ENCODE measurements at places on chromosomes 3 and 15.

- no peak for DNase-seq
- peaks cover 52% of the 10 kb centered on the region for H3K4me1 ChIP-seq
- no peak overlapping the region for H3K27ac ChIP-seq
- peaks cover 3% of the 10 kb centered on the region for H3K27me3 ChIP-seq
- H3K4me3 ChIP-seq = no peak overlapping the region
Observed at GRCh38 chr15:65249641-65250040, 37.0 kb downstream of the PARP16 start.

DNA sequence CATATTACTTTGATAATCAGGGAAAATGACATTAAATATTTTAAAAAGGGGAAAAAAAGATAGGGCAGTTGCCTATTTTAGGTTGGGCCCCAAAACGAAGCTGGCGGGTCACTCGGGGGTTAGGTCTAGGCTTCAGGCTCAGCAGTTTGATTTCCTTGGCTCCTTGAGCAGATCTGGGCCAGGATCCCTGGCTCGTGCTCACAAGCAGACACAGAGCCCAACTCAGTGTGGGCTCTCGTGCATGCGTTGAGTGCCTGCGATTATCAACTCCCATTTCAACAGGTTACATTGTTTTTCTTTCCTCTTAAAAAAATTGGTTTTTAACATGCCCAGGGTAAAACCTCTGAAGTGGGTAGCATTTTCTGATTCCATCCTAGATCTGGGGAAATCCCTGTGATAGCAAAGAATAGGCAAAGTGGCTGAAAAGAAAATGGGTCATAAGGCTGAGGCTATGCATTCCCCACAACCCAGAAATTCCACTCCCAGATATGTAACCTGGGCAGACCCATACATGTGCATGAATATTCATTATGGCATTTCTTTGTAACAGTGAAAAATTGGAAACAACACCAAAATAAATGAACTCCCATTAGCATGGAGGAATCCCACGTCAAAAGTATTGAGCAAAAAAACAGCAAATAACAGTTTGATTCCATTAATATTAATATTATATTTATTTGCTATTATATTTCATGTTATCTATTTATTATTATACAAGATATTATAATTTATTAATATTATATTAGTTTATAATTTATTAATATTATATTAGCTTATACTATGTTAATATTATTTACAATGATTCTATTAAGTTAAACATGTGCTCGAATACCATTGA, 27.8 kb downstream of the FAM43A start:
- peaks cover 7% of the 10 kb centered on the region for H3K27me3 ChIP-seq
- H3K36me3 ChIP-seq = no peaks in the 10 kb centered on the region
- no peak overlapping the region for H3K4me3 ChIP-seq
- H3K27ac ChIP-seq = no peak overlapping the region

GRCh38 chr3:146464783-146465182, 4.6 kb downstream of the PLSCR2 start:
- no peaks in the 10 kb centered on the region for H3K27me3 ChIP-seq
- no peaks in the 10 kb centered on the region for H3K4me1 ChIP-seq
- DNase-seq = no peak
- no peak overlapping the region for H3K4me3 ChIP-seq

DNA sequence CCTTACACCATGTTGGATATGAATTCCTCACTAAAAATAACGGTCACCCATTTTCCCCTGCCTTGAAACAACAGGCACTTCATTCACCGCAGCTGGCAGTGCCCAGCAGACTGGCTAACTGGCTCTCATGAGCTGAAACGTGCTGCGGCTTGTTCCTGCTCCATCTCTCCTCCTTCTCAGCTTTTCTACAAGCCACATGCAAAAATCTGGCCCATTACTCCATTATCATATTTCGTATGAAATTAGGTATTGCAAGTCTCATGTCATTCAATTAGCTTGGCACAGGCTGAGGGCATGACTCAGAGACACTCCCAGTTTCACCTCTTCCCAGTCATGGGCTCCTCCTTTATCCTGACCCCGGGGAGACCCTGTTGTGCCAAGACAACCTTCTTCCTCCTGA, 60.0 kb downstream of the MAGEF1 start:
- H3K27me3 ChIP-seq = peaks cover 34% of the 10 kb centered on the region
- H3K4me3 ChIP-seq = no peak overlapping the region
- no peak for DNase-seq
- no peaks in the 10 kb centered on the region for H3K36me3 ChIP-seq
- peaks cover 79% of the 10 kb centered on the region for H3K4me1 ChIP-seq
- no peak overlapping the region for H3K27ac ChIP-seq

DNA sequence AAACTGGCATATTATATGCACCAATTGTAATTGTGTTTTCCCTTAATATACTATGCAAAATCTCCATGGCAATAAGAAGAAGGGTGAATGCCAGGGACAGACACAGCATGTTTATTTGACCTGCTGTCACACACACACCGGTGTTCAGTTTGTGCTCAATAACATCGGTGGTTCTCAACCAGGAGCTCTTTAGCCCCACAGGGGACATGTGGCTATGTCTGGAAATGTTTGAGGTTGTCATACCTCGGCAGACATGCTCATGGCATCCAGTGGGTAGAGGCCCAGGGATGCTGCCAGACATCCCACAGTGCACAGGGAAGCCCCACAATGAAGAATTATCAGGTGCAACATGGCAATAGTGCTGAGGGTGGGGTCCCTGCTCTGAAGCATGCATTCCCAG, 38.2 kb downstream of the GLB1 start:
- peaks cover 42% of the 10 kb centered on the region for H3K36me3 ChIP-seq
- no peaks in the 10 kb centered on the region for H3K4me1 ChIP-seq
